ENCODE measurements at places on chromosomes 6 and 20.

DNA sequence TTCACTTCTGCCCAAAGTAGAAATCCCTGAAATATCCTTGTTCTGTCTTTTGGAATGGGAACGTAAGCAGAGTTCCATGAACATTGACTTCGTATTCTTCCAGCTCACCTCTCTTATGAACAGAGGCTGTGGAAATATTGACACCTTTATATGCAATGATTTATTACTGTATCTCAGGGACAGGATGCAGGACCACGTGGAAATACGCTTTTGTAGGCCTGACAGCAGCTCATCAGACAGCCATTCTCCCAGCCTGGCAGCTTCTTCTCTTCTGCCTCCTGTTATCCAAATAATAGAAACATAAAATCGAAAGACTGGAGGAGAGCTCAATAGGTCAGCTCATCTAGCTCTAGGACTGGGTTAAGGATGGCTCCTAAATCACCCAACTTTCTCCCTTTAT lies 106.2 kb upstream of the DTNBP1 start:
- no peak for DNase-seq

GRCh38 chr20:2849529-2849928 lies 9.0 kb downstream of the VPS16 start:
- DNase-seq: no peak

DNA sequence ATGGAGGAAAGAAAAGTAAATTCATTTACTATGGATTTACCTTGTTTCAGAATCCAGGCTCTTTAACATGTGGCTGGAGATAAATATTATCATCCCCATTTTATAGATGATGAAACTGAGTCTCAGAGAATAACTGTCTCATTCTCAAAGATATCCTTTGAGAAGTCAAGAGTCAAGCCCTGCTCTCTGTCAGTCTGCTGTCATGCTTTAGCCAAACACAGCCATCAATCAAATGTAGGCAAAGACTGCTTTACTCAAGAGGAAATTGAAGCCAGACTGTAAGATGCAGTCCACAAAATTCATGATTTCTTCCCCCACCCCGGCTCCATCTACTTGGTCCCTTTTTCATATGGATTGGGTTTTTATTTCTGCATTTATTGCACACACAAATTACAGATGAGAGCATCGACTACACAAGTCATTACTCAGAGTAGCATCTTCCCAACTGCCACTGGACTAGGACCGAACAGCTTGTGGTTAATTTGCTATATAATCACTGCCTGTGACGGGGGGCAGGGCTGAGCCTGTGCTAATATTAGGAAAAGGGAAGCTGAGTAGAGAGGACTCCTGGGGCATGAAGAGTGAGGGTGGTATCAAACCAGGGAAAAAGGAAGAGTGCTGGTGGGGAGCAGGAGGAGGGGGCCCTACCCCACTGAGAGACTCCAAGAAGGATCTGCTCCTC lies 102.7 kb upstream of the TOP1 start:
- no peak for DNase-seq

DNA sequence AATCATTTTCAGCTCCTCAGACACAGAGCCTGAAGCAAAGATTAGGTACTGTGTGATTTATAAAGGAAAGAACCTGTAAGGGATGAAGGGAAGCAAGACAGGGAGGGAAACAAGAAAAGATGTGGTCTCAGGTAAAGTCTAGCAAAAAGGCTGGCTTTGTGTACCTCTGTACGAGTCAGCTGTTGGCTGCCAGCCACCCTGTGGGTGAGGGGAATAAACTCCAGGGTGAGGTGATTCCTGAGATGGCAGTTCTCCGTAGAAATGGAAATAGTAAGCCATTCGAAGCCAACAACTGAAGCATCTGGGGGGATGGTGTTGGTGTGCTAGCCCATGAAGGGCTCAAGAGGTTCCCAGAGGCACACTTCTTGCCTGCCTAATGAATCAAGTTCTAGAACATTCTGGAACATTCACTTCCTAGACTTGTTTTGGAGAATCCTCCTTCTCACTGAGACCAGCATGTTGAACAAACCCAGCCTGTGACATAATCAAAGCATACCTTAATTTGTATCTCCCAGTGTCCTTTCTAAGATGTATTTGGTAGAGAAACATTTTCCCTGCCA lies 10.6 kb upstream of the TTPAL start:
- DNase-seq: no peak

Data from stimulated activated CD4-positive, alpha-beta T cell treated with anti-CD3 and anti-CD28 coated beads, Interleukin-2, amount 100 ng/mL, for 4 hours (primary cell).